CD4-positive, alpha-beta T cell treated with Interleukin-4 for 1 hour (primary cell): ENCODE measurements at places on chromosomes 16 and 17.

GRCh38 chr17:1607971-1608320, 20.7 kb downstream of the SLC43A2 start:
- no peak for DNase-seq

GRCh38 chr16:23515881-23516280, 5.6 kb upstream of the GGA2 start:
- DNase-seq, result no peak

GRCh38 chr16:29790949-29791844, 646 bp downstream of the KIF22 start:
- DNase-seq, result peak; percentile 34

- DNase-seq, result no peak
Observed at GRCh38 chr16:75337430-75337829, 86.0 kb upstream of the BCAR1 start.

- DNase-seq, result no peak
Observed at GRCh38 chr17:83068641-83069570, 10.5 kb upstream of the METRNL start.

DNA sequence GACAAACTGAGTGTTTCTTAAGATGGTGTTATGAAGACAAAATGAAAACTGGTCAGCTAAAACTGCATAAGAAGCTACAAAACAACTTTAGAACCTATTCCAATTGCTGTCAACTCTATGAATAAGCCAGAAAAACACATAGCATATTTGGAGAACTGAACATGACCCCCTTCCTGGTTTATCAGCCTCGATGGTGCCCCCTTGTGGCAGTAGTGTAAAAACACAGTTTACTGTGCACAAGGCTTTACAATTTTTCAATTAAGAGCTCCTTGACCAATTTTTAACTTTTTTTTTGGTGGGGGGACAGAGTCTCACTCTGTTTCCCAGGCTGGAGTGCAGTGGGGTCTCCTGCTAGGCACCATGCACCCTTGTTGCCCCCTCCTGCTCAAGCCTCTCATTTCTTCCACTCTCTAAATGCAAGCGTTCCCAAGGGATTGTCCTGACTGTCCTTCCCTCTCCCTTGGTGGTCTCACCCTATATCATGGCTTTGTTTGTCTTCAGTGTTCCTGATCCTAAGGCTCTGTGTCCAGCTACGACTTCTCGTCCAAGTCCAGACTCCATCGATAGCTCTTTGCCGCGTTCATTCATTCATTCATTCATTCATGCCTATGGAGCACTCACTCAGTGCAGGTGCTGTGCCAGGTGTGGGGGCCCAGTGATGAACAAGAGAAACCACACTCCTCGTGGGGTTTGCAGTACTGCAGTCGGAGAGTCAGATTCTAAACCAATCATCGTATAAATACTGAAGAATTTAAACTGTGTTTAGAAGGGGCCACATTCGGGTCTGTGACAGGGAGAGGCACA, 7.5 kb downstream of the EIF1 start:
- peak; percentile 78 for DNase-seq

DNA sequence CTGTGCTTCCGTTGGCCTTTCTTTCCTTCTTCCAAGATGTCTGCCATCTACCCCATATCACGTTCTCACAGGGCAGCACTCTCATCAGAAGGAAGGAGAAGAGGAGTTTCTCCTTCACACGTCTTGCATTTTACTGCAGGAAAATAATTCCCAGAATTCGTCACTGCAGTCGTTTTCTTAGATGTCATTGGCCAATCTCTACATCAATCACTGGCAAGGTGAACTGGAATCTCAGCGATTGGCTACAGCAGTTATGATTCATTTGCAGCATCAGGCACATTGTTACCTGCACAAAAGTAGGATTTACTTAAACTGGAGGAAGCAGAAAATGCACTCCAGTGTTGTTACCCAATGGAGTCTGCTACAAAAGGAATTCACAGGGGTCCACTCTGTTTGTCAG, 277.2 kb upstream of the RBFOX1 start:
- DNase-seq, result no peak

- no peak for DNase-seq
Observed at GRCh38 chr17:9249245-9249953, 228.1 kb downstream of the NTN1 start.

DNA sequence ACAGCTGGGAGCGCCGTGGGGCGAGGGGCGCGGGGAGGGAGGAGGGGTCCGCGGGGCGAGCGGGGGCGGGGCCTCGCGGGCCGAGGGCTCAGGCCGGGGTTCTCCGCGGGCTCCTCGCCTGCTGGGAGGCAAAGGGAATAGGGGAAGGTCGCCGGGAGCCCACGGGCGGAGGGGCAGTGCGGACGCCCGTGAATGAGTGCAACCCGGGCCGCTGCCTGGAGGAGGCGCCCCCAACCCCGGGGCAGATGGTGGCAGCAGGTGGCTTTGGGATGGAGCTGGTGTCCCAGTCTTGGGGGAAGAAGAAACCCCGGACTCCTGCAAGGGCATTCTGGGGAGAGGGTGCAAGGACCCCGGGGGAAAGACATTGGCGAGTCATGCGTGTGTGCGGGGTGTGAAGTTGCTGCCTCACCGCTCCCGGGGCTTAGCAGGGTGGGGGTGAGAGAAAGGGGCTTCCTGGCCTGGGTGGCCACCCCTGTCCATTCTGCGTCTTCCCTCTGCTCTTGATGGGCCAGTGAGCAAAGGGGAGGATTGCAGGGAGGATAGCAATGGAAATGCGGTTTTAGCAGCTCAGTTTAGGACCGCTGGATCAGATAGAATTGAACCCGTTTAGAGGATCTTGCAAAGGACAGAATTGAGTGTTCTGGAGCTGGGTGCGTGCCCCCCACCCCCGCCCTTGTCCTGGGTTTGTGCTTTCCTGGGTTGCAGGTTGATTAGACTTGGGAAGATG, 526 bp downstream of the KIAA0513 start:
- no peak for DNase-seq

- DNase-seq, result no peak
Observed at GRCh38 chr17:4087911-4088693, 54.7 kb downstream of the ZZEF1 start.

- DNase-seq, result no peak
Observed at GRCh38 chr17:7716901-7717755, at the start of gene DNAH2. Gene DNAH2, plus strand, starts transcription at chr17:7717744. Its CDS starts 1,991 bp downstream, at chr17:7719735.

DNA sequence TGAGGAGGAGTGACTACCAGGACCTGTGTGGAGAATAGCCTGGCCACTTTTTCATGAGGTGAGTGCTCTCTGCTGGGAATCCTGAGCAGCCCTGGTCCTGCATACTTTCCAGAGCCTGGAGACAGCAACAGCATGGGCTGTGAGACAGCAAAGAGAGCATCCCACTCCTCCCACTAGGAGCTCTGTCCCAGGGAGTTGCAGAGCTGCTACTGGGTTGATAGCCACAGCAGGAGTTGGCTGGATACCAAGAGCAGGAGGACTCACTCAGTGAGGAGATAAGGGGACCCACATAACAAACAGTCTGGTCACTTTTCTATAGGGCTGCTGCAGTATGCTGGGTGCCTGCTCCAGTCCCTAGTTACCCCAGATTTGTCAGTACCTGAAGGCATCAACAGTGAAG, 439.3 kb upstream of the CDH8 start:
- no peak for DNase-seq

GRCh38 chr16:72903176-72903575, 144.8 kb downstream of the ZFHX3 start:
- no peak for DNase-seq

- no peak for DNase-seq
Observed at GRCh38 chr17:17191346-17191792, 14.8 kb downstream of the PLD6 start.

DNA sequence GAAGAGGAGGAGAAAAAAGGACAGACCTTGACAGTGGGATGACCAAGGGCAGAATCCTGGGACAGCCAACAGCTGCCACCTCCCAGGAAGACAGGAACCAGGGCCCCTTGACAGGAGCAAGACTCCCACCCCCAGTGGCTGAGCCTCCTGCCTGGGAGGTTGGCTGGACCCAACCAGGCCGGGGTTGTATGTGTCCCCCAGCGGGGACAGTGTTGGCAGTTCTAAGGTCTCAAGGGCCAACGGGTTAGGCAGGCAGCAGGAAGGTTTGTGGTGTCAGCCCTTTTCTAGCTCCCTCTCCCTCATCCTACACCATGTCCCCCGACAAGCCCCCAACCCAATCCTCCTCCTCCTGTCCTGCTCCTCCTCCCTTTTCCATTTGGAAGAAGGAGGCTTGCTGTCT, 126.2 kb downstream of the MRM1 start:
- no peak for DNase-seq

DNA sequence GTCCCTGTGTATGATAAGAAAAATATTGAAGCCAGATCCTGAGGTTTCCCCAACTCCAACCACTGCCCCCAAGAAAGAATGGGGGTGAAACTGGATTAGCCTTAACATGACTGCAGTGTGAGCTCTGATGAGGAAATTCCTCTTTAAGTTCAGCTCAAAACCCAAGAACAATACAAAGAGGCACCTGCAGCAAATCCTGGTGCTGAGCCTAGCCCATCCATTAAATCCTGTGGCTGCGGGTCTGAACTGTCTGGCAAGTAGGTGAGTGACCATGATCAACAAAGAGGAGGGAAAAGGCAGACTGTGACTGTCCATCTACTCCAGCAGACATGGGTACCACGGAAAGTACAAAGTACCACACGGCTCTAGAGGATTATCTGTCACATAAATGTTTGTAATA, 64.2 kb downstream of the CREBBP start:
- no peak for DNase-seq

- peak; percentile 79 for DNase-seq
Observed at GRCh38 chr16:361872-362701, 8.3 kb downstream of the MRPL28 start.

DNA sequence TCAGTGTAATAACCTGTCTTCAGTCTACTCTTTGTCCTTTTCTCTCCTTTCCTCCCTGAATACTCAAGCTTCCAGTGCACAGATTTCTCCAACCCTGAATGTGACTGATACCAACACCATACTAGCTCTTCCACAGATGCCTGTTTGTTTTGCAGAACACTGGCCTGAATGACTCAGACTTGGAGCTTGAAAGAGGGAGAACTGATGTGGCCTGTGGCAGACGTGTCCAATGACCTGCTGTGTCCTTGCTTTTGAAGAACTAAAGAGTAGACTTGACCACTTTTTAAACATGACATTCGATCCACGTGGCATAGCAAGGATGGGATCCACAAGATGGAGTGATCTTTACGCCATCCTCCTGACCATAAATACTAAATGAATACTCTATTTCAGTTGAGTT, 361.0 kb downstream of the WWOX start:
- no peak for DNase-seq

- no peak for DNase-seq
Observed at GRCh38 chr17:11935734-11936406, 61.4 kb downstream of the ZNF18 start.

- DNase-seq, result no peak
Observed at GRCh38 chr17:18191967-18192366, 8.3 kb downstream of the ALKBH5 start.

- DNase-seq, result peak; percentile 79
Observed at GRCh38 chr17:1764284-1764683, 2.4 kb downstream of the SERPINF1 start.

DNA sequence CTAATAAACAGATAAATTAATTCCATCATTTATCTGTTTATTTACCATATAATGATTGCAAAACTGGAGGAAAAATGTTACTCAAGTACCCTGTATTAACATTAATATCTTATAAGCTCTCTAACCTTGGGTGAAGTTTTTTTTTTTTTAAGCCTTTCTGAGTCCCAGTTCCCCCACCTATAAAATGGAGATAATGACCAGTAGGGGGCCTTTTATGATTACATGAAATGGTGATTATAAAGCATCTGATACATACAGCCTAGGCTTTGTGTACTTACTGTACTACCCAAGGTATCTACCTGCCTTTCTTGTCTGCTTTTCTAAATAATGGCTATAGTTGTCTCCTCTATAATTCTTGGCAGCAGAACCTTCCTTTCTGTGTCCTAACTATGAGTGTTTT, 22.6 kb downstream of the LRRC36 start:
- DNase-seq, result peak; percentile 54

GRCh38 chr17:73042809-73043685, 49.4 kb downstream of the SLC39A11 start:
- DNase-seq, result no peak

DNA sequence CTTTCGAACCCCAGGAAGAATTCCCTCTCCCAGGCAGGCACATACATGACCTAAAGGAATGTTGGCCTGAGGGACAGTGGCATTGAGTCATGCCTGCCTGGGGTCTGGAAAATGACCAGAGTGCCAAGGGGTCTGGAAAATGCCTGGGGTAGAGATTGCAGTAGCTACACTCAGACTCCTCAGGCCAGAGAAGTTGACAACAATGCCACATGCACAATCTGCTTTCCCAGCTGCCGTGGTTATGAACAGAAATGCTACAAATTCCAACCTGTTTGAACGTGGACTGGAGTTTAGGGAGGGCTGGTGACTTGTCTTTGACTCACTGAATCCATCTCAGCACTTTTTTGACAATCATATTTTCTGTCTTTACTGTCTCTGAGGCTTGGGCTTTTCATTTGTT, 250.0 kb downstream of the ABCC12 start:
- DNase-seq, result no peak

DNA sequence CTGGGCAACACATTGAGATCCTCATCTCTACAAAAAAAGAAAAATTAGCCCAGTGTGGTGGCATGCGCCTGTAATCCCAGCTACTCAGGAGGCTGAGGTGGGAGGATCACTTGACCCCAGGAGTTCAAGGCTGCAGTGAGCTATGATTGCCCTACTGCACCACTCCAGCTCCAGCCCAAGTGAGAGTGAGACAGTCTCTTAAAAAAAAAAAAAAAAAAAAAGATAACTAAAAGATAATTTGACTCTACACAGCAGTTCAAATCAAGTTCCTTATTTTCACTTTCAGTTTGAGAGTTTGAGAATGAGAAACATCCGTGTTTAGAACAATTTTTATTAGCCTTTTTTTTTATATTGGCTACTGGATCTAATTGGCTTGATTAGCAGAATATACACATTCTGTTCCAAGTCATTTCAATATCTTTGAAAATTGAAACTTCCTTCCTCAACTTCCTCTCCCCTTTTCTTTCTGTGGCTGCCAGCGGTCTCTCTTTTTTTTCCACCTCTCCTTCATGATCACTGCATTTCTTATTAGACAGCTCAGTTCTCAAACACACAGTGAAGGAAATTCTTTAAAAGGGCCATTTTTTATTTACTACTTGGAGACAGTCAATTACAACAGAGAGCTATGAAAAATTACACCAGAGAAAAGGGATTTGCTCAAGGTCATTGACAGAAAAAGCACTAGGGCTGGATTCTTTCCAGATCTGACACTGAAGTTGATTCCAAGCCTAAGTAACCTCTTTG, 4.5 kb upstream of the ACSF2 start:
- DNase-seq, result no peak
